ENCODE measurements at places on chromosomes 6 and 20.
A peak's percentile ranks its signal among the peaks of the same experiment; 100 is the strongest.

DNA sequence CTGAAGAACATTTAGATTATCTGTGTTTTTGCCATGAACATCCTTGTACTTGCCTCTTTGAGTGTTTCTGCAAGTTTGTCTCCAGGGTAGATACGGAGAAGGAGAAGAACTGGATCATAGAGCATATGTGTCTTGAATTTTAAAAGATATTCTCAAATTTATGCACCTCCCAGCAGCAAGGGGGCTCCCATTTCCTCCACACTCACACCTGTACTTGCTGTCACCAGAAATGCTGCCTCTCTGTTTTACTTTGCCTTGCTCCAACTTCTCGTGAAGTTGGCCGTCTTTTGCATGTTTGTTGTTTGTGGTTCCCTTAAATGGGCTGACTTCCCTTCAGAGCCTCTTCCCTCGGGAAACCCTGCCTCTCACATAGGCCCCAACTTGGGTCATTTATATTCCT, 171.0 kb downstream of the TFAP2C start:
- DNase-seq: no peak

DNA sequence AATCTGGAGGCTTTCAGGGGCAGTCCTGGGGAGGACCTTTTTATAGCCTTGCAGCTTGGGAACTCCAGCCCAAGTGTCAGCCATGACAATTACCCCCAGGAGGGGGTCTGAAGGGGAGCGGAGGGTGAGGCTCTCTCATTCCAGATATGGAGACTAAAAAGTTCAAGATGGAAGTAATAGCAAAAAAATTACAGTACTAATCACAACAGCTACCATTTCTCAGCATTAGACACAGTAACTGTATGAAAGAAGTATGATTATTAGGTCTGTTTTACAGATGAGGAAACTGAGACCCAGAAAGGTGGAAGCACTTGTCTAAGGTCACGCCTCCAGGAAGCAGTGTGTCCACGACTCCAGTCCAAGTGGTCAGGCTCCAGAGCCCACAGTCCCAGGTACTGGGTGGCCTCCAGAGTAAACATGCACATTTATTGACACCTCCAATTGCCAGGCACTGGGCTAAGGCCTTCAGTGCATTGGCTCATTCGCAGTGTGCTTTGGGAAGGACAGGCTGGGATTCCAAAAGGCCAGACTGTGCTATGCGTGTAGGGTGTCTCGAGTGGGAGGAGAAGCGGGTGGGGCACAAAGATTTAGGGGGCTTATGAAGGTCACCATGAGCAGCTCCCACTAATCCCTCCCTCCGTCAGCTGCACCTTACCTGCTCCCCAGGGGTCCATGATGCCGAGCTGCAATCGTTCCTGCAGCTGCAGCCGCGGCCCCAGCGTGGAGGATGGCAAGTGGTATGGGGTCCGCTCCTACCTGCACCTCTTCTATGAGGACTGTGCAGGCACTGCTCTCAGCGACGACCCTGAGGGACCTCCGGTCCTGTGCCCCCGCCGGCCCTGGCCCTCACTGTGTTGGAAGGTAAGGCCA, 2.3 kb downstream of the NRSN2 start:
- DNase-seq: no peak

GRCh38 chr6:161417717-161418462, 144.0 kb upstream of the AGPAT4 start:
- no peak for DNase-seq

GRCh38 chr6:37845026-37845911, 25.7 kb downstream of the ZFAND3 start:
- no peak for DNase-seq

DNA sequence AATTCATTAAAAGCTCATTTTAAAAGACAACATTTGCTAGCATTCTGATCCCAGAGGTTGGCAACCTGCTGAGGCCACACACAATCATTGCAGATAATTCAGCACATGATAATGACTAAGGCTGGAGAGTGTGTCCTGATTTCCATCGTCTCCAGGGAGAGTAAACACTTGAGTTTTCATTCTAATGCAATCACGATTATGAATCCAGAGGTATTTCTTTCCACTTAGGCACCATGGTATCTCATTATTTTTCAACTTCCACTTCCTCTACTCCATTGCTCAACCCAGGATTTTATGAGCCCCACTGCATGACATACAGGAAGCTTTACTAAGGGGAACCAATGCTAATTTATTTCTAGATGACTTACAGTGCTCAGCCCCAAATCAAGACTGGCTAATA, 273.8 kb upstream of the AGPAT4 start:
- DNase-seq: no peak

GRCh38 chr6:135853986-135854385, 2.5 kb downstream of the PDE7B start:
- no peak for DNase-seq

GRCh38 chr6:132261354-132261753, 139.9 kb downstream of the MOXD1 start:
- DNase-seq: no peak

- DNase-seq: peak; percentile 83
Measured at GRCh38 chr6:46781478-46782378, 11.5 kb upstream of the MEP1A start.

DNA sequence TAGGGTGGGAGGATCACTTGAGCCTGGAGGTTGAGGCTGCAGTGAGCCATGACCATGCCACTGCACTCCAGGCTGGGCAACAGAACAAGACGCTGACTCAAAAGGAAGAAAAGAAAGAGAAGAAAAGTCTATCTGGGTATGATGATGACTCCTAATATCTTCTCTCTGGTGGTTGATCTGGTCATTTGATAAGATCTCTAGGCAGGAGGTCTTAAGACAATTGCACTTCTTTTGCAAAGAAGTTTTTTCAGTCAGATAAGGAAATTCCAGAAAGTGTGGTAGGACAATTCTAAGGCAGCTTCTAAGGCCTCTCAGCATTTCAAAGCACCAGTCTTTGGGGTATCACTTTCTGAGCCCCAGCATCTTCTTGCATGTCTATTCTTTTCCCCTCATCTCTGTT, 7.7 kb upstream of the AIF1 start:
- DNase-seq: no peak

DNA sequence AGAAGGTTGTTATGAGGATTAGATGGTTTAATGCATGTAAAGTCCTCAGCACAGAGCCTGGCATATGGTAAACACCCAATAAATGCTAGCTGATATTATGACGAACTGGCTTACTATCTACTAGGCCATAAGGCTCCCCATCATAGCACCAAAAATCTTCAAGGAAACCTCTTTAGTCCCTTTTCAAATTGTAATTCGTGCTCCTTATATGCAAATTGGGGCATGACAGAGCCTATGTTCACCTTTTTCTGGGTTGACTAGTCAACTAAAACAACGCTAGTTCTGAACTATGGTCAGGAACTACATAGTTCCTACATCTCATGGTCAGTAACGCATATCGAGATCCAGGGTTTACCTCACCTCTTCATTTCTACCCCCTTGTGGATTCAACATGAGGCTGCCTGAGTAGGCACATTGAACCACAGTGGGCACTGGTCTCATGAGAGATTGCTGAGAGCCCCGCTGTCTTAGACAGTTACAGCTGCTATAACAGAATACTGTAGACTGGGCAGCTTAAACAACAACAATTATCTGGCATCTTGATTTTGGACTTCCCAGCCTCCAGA, 97.2 kb upstream of the TNFAIP3 start:
- no peak for DNase-seq

DNA sequence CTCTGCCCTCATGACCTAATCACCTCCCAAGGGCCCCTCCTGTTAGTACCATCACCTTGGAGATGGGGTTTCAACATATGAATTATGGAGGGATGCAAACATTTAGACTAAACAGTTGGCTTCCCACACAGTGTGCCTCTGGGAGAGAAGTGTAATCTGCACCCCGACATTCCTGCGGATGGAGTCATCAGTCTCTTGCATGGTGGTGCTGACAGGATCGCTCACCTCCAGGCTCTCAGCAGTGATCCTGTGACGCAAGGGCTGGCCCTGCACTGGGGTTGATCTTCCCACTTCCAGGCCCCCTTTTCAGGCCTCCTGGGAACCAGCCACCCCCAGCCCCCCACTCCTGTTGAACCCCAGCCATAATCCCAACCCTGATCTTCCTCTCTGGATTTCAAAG, 16.0 kb upstream of the PI16 start:
- no peak for DNase-seq

- DNase-seq: no peak
Measured at GRCh38 chr20:33685328-33686099, 671 bp downstream of the E2F1 start.

DNA sequence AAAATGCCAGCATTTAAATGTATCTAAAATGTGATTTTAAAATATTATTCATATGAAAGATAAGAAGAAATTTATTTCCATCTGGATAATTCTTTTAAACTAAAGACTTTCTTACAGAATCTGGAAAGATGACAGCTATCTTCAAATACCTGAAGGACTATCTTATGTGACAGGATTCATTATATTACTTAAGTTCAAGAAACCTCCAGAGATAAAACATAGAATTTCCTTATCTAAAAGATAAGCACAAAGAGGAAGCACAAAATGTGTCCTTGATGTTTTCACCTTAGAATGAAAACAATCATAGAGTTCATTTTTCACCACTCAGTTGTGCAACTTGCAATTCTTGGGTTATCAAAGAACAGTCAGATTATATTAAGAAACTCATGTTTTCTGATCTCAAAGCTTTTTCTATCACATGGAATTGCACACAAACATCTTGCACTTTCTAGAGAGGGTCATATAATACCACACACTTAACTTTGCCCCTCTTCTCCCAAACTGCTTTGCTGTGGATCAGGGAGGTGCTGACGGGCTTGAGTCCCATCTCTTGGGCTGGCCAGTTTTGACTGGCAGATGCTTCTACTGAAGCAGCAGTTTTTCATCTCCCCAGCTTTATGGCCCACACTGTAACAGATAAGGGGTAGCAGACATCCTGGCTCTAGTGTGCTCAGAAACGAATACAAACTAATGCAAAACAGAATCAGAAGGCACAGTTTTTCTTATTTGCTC, 467.4 kb downstream of the CDC5L start:
- DNase-seq: no peak

DNA sequence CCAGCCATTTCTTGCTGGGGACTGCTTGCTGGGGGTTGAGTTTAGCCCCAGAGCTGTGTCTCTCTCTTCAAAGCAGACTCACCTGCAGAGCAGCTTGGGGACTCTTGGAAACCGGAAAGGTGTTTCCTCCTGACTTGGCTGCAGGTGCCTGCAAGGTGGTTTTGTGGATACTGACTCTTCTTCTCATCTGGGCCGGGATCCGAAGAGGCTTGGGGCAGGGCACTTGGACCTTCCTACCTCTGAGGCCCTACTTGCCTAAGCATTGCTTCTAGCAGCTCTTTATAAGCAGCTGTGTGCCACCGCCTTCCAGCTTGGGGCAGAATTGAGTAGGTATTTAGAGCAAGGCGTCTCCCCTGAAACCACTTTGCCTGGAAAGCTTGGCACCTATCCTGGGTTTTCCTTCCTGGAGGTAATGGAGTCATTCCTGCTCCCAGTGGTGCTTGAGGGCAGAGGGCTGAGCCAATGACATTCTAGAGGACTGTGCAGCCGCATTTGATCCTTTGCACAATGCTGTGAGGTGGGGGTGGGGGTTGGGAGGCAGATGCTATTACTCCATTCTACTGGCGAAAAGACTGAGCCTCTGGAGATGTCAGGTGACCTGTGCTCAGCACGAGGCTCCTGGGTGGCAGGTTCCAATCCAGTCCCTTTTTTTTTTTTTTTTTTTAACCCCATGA, 3.4 kb upstream of the CTSZ start:
- no peak for DNase-seq

GRCh38 chr6:150224820-150225219, 82.0 kb downstream of the PPP1R14C start:
- no peak for DNase-seq

DNA sequence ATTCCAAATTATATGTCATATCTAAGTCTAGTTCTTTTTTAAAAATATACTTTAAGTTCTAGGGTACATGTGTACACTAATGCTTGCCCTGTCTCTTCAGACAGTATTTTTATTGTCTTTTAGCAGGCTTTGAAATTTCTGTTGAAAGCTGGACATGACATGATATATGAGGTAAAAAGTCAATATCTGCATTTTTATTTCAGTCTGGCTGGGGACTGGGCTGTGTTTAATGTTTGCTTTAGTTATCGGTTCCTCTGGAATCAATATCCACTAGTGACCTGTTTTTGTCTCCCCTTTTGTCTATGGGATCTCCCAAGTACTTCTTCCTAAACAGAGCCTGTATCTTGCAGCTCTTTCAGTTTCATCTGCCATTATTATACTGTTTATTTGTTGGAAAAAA, 786.2 kb upstream of the GJE1 start:
- no peak for DNase-seq

GRCh38 chr20:62203378-62204030, 16.6 kb downstream of the HRH3 start:
- DNase-seq: no peak

DNA sequence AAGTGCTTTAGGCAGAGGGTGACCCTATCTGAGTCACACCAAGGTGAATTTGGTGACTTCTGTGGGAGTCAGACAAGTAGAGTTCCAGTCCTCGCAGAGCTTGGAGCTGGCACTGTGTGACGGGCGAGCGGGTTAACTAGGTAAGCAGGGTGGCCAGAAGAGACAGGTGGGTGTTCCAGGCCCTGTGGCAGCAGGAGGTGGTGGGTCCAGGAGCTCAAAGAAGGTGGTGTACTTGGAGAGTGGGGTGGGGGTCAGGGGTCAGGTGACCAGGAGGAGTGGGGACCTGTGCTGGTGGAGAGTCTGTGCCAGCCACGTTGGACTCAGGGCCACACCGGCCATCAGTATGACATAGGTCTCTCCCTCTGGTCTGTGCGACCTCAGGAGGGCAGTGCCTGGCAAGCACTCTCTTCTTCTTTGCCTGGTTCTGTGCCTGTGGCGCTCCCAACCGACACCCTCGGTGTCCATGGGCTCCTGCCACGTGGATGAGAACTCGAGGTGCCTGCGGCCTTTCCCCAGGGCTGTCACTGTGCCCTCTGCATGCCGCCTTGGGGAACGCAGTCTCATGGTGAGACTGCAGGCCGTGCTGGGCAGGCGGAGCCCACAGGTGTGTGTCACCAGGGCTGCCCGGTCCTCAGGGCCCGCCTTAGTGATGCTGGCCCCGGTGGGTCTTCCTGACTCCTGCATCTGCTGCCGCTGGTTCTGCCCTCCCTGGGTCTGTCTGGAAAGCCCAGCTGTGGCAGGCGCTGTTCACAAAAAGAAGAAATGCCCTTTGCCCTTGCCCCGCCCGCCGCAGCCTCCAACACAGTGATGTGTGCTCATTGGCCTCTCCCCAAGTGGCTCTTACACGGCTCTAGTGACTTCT, 1.6 kb downstream of the MRGBP start:
- no peak for DNase-seq

DNA sequence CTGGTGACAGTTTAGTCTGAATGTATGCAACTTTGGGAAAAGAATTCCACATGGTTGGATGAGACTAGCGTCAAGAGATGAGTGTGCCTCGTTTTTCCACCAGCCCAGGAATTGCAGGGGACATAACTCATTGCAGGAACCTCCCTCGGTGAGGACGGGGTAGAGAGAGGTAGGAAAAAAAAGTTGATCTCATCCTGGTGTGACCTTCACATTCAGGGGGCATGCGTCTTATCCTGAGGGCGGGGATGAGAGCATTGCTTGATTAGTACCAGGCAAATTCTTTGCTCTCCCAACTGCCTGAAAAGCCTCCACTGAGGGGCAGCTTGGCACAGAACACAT, 11.8 kb downstream of the TLDC2 start:
- no peak for DNase-seq

Data from head of caudate nucleus (tissue), 42 donors.